ENCODE measurements at places on chromosomes 11 and 22.

DNA sequence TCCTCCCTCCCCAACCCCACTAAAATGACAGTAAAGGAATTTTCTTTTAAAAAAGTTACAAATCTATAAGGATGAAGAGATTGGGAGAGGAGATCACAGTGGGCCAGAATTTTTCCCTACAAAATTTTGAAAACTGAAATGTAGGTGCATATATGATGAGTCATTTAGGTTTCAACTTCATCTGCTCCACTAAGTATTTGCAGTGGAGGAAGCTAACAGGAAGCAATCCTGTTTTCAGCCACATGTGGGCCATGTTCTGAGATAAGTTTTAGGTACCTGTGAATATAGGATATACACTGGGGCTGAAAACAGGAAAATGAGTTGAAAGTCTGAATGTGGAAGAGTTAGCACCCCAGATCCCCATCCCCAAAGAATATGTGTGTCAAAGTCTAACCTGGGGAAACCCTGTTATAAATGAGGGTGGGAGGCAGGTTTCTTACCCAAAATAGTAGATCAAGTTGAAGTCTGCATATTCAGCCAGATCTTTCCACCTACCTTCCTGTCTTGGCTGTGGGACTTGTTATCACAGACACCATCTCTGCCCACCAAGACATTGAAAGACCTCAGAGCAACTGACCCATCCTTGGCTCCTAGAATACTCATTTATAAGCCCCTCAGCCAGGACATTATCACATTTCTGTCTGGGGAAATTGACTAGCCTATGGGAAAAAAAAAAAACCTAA, 87.3 kb downstream of the PACS1 start:
- no peak for DNase-seq

DNA sequence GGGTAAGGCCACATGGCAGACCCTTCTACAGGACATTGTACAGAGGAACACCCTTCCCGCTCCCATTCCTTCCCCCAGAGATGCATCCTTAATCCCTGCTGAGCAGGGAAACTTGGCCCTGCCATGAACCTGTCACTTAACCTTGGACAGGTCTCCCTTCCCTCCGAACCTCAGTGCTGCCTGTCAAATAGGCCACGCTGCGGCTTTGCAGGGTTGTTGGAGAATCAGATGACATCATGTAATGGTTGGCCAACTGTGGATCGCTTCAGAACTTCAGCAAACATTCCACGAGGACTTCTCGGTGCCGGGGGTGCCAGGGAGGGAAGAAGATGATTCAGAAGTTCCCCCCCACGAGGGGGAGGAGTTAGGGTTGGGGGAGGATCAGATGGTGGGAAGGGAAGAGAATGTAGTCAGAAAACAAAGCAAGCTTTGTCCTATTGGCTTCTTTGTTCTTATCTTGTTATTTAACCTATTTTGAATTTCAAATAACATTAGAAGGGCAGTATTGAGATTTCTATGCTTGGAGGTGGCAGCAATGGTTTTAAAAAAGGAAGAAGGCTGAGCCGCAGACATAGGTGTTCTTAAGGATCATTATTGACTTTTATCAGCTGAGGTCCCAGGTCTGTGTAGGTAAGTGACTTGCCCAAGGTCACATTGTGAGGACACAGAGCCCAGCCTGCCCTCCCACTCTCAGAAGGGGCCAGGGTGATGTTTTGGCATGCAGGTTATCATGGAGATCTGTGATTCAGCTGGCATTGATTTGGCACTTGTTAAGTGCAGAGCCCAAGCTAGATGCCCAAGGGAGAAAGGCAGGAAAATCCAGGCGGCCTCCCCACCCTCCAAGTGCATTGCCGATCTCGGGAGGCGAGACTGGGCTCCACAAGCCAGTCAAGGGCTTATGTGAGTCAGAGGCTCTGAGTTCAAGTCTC, 3.1 kb downstream of the CDC42EP1 start:
- DNase-seq, result no peak

- DNase-seq, result no peak
Measured at GRCh38 chr11:119745776-119746535, 17.0 kb upstream of the NECTIN1 start.

DNA sequence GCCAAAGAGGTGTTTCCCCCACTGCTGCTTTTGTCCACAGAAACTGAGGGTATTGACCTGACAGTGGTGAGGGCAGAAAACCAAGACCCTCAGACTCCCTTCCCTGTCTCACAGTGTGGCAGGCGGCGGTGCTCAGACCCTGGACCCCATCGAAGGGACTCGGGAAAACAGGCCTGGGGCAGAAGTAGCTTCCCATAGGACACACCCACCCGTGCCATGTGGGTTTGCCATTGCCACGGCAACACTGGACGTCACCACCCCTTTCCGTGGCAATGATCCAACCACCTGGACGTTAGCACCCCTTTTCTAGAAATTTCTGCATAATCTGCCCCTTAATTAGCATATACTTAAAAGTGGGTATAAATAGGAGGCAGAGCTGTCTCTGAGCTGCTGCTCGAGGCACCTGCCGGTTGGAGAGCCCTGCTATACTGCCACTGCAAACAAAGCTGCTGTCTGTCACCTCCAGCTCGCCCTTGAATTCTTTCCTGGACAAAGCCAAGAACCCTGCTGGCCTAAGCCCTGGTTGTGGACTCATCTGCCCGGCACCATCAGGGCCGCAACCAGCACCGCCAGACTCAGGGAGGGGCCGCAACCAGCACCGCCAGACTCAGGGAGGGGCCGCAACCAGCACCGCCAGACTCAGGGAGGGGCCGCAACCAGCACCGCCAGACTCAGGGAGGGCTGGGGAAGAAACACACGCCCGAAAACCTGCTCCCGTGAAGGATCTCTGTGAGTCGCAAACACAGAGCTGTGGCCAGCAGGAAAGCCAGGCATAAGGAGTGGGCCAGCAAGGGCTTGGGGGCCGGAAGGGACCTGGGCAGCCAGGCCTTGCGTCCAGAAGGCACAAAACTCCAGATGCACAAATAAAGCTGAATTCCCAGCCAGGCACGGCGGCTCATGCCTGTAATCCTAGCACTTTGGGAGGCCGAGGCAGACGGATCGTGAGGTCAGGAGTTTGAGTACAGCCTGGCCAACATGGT, 10.4 kb downstream of the MLC1 start:
- DNase-seq, result no peak

- DNase-seq, result no peak
Measured at GRCh38 chr22:40408718-40409612, 38.6 kb downstream of the SGSM3 start.

DNA sequence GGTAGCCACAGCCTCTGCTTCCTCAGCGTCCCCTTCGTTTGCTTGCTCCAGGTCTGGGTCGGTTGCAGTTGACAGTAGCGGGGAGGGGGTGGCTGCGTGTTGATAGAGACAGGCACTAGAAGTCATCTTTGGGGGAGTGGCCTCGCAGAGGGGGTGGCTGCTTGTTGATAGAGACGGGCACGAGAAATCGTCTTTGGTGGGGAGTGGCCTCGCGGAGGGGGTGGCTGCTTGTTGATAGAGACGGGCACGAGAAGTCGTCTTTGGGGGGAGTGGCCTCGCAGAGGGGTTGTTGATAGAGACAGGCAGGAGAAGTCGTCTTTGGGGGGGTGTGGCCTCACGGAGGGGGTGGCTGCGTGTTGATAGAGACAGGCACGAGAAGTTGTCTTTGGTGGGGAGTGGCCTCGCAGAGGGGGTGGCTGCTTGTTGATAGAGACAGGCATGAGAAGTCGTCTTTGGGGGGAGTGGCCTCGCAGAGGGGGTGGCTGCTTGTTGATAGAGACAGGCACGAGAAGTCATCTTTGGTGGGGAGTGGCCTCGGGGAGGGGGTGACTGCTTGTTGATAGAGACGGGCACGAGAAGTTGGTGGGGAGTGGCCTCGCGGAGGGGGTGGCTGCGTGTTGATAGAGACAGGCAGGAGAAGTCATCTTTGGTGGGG, 328.3 kb downstream of the TBC1D22A start:
- DNase-seq, result no peak

GRCh38 chr11:63769042-63769713, 603 bp upstream of the ZFTA start:
- no peak for DNase-seq

DNA sequence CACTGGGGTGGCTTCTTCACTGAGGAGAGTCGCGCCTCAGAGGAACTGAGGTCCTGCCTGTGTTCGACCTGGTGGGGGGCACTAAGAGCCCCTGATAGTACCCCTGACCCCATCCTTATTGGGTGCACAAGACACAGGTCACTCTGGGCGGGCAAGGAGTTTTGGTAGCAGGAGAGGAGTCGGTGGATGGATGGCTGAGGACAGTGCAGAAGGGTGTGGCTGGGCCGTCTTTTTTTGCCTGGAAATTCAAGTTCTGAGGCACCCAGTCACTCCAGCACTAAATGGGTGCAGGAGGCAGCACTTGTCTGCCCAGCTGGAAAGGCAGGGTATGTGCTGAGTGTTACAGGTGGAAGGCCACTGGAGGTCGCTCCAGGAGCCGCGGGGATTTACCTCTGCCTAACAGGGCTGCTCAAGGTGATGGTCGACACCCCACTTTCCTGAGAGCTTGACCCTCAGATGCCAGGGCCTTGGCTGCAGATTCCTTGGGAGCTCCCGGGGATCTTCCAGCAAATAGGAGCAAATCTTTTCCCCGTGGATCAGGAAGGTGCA, 960 bp downstream of the TSSC4 start:
- no peak for DNase-seq

DNA sequence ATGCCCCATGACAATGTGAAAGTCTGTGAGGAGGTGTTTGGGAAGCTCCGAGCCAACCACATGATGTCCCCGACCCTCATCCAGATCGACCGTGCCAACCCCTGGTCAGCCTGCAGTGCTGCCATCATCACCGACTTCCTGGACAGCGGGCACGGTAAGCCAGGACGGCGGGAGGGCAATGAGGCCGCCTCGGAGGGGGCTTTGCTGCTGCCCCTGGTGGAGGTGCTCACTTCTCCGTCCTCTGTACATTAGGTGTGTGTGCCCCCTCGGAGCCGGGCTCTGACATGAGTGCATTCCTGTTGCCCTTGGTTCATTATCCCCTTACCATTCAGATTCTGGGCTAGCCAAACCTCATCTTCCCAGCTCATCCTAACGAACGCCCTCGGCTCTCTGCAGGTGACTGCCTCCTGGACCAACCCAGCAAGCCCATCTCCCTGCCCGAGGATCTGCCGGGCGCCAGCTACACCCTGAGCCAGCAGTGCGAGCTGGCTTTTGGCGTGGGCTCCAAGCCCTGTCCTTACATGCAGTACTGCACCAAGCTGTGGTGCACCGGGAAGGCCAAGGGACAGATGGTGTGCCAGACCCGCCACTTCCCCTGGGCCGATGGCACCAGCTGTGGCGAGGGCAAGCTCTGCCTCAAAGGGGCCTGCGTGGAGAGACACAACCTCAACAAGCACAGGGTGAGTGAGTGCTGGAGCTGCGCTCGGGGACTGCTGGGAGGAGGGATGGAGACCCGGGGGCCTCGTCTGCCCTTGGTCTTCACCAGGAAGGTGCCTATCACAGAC, 13.8 kb downstream of the ADAMTS15 start:
- no peak for DNase-seq

GRCh38 chr11:66891851-66892660, 35.2 kb downstream of the LRFN4 start:
- DNase-seq, result no peak

- no peak for DNase-seq
Measured at GRCh38 chr22:36291831-36292740, 39.2 kb downstream of the APOL1 start.

DNA sequence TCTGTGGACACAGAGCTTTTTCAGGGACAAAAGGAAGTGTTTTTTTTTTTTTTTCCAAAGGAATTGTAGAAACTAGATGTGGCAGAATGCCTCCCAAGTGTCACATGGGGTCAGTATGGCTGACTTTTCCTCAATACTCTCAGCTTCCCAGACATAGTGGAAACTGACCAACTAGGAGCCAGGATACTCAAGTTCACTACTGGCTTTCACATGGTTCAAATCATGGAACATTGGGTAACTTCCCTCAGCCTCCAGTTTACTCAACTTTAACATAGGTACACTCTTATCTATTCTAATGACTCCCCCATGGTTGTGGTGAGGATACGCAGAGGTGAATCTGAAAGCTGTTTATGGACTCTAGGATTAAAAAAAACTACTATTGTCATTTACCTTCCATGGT, 1.4 kb downstream of the SLC5A1 start:
- no peak for DNase-seq

DNA sequence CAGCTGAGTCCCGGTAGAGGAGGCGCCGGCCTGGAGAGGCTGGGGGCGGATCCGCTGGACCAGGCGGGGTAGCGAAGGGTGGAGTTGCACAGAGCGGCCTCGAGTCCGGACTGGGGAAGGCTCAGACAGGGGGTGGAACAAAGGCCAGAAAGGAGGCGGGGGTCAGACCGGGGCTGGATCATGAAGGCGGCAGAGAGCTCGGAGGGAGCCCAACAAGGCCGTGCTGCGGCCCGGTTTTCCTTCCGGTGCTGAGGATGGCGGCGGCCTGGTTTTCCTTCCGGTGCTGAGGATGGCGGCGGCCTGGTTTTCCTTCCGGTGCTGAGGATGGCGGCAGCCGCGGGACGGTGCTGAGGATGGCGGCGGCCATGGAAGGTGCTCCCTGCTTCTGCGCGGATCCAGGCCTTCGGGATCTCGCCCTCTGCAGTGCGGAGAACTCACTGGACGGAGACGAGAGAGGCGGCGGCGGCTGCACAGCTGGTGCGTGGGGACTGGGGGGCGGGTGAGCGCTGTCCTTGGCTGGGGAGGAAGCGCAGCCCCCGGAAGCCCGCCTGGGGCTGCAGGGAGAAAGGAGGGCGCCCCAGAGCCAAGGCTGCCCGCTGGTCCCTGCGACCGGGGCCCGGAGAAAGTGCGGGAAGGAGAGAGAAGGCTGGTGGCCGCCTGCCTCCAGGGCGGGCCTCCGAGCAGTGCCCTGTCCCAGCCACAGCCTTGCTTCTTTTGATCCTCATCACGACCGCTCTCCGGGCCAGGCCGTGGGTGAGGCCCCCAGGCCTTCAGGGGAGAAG, 350.4 kb upstream of the B3GAT1 start:
- no peak for DNase-seq

GRCh38 chr11:69869311-69869939, 50.2 kb upstream of the FGF3 start:
- no peak for DNase-seq

GRCh38 chr11:46253258-46254132, 24.0 kb upstream of the CREB3L1 start:
- no peak for DNase-seq

DNA sequence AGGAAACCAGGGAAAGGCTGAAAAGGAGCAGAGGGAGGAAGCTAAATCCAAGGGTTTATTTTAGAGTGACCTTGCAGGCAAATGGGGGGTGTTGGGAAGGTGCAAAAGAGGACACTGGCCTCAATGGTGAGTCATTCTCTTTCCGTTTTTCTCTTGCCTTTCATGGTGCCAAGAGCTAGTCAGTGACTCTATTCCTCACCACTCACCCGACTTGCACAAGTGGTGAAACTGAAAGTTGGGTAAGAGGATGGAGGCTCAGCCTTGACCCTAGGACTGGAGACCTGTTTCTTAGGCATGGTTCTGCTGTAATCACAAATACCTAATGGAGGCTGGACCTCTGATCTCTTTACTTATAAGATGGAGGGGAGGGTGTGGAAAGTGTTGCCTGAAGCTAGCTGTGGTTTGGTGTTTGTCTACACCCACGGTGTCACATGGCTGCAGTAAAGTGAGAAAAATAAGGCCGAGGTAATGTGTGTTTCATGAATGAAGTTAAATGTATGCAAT, 67.3 kb upstream of the CREB3L1 start:
- no peak for DNase-seq
